Anterior cingulate cortex (tissue), 58 donors: ENCODE measurements at places on chromosomes 5 and 9.
A peak's percentile ranks its signal among the peaks of the same experiment; 100 is the strongest.

- DNase-seq = no peak
These were observed 24.5 kb upstream of the CRB2 start for GRCh38 chr9:123331346-123332060.

DNA sequence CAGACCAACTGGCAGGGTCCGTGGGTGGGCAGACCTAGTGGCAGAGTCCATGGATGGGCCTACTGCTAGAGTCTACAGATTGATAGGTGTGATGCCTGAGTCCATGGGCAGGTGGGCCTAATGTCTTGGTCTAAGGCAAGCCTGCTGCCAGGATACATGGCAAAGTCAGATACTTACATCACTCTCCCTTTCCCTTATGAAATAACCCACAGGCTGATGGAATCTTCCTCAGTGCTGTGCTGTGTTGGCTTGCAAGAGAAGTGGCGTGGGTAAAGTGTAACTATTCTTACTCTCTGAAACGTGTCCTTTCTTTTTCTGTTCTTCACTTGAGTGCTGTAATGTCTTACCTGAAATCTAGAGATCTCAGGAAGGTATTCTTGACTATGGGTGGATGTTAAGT, 67.3 kb upstream of the ADRB2 start:
- no peak for DNase-seq

DNA sequence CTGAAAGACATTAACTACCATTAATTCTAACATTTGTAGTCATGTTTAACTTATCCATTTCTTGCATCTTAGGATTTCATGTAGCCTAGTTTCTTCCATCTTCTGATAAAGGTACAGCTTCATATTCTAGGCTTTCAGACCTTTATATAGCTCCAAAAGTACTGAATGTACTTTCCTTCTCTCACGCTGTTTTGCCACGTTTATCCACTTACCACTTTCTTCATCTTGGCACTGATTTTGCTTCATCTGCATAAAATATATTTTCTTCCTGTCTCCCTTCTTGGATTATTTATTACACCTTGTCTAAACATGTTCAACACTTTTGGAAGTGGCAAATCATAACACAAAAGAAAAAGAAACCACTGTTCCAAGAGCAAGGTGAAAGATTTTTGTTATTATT, 553.8 kb downstream of the DTWD2 start:
- DNase-seq = no peak

DNA sequence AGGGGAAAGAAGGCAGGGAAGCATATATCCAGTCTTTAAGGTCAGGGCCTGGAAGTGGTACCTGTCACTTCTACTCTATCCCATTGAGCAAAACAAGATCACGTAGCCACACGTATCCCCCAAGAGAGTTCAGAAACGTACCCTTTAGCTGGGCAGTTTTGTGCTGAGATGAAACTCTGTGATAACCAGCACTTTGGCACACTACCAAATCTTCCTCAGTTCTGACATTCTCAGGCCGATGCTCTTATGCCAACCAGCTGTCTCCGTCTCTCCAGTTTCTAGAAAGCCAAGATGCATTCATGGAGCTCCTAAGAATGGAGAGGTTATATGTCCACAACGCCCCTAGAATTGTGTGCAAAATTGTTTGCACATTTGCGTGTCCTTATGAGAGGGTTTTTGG, 176.6 kb upstream of the MSX2 start:
- no peak for DNase-seq

GRCh38 chr5:93620487-93621326, 37.7 kb downstream of the NR2F1 start:
- peak; percentile 76 for DNase-seq

- no peak for DNase-seq
These were observed 38.7 kb upstream of the CDK20 start for GRCh38 chr9:88013035-88013434.

DNA sequence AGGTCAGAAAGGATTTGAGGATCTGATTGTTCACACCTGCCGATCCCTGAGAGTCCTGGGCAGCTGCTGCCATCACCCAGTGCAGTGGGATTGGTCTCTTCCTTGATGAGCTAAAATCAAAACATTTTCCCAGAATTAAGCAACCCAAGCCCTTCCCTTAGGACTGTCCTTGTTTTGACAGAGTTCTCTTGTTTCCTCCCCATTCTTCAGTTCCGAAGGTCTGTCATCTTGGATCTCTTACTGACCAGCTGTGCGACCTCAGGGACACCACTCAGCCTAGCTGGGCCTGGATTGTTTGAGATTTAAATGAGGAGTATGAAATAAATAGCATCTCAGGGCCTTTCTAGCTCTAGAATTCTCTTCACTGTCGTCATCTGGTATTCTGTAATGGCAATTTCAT, 90.3 kb upstream of the IQGAP2 start:
- DNase-seq = no peak

GRCh38 chr9:114504341-114505186, 709 bp downstream of the WHRN start:
- DNase-seq = peak; percentile 45

DNA sequence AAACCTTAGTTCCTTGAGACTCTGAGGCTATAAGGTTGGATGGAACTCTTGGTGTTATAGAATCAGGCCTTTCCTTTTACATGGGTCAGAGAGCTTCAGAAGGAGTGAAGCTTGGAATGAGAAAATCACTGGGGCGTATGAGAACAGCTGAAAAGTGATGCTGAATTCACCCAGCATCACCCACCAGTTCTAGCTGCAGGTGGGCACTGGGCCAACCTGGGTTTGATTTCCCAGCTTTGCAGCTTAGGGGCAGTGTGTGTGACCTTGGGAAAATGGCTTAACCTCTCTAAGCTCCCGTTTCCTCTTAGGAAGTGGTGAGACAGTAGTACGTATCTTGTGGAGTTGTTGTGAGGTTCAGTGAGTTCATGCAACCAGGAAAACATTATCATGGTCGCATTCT, 10.7 kb downstream of the PCDH12 start:
- DNase-seq = no peak

- DNase-seq = no peak
These were observed 61.0 kb downstream of the APBA1 start for GRCh38 chr9:69611221-69611620.

DNA sequence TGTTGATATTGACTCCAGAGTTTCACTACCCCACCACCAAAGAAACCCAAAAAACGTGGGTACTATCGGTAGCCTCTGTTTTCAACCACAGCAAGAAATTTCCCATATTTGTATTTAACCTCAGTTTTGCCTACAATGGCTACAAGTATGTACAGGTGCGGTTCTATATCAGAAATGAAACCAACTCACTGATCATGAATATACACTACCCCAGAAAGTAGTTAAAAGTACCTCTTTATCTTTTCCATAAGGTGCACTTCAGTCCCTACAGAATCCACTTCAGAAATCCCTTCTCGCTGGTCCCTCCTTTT, 140.6 kb upstream of the SLC12A2 start:
- no peak for DNase-seq

- DNase-seq = no peak
These were observed 21.4 kb downstream of the GLRA1 start for GRCh38 chr5:151903243-151903653.

DNA sequence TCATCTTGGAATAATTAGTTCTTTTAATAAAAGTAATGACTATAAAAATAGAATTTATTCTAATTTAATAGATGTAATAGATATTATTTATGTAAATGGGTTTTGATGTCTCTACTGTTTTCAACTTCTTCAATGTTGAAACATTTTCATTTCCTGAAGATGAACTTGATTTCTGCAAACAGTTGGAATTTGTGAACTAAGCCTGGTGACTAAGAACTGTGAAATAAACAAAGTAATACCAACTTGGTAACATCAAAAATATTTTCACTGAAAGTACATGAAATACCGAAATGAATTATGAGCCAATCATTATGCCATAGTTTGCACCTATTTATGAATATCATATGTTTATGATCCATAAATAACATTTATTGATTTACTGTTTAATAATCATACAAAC, 143.8 kb upstream of the FGF10 start:
- no peak for DNase-seq

DNA sequence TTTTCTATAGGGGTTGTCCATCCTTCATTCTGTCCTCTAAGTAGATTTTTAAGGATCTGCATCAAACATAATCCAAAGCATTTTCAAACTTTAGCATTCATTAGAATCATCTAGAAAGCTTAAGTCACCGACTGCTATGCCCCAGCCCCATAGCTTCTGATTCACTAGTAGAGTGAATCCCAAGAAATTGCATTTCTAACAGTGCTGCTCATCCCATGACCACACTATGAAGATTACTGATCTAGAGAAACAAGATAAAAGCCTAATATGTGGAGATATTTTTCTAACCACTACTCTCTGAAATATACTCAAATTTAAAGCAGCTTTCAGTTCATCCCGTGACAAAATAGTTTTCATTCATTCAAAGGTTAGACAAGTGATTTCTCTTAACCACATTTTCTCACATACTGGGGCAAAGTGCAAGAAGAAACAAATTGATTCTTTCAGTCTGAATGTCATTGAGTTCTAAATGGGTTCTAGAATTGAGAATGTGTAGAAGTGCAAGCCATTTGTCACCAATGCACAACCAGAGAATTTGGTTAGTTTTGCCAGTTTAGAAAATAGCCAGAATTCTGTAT, 286.9 kb upstream of the CD180 start:
- DNase-seq = no peak

- no peak for DNase-seq
These were observed 26.4 kb downstream of the JADE2 start for GRCh38 chr5:134551901-134552300.

DNA sequence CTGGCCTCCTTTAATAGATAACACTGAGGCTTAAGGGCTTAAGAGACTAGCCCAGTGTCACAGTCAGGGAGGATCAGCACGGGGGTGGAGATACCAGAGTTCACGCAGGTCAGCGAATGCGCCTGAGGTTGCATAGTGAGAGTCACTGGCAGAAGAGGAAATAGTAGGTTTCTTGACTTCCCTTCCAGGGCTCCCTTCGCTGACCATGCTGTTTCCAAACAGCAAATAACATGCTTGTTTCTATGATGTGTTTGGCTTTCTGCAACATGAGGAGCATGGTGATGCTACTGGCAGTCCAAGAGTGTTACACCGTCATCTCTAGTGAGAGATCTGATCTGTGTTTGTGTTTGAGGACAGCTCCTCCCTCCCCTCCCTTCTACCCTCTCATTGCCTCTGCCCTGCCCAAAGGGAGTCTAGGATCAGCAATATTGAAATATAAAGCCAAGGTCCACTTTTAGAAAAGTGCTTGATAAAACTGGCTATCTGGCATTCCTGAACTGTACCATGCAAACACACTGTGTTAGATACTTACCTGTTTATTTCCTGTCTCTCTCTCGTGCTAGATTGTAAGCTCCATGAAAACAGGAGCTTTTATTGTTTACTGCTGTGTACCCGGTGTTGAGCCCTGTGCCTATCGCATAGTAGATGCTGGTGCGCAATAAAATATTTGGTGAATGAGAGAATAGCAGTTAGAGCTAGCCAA, 12.3 kb downstream of the TLE4 start:
- peak; percentile 9 for DNase-seq

GRCh38 chr5:122091936-122092600, 14.0 kb upstream of the LOX start:
- DNase-seq = no peak

- DNase-seq = no peak
These were observed 3.5 kb downstream of the DMRT3 start for GRCh38 chr9:979983-980382.

DNA sequence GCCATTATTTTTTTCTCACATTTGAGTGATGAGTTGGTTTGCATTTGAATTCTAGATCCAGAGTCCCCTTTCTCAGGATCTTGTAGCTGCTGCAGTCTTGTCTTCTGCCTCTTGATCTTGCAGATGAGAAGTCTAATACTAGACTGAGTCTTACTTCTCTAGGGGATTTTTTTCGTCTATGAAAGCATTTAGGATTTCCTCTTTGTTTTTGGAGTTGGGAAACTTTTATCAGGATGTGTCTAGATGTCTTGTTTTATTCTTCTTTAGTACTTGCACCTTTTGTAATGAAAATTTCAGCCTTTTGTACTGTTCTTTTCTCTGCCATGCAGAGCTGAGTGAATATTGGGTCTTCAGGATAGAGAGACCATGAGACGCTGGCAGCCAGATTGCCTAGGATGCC, 65.4 kb downstream of the ZNF618 start:
- DNase-seq = no peak

GRCh38 chr9:126605792-126606482, 7.8 kb upstream of the LMX1B start:
- DNase-seq = no peak

GRCh38 chr9:14315875-14316601, 2.1 kb upstream of the NFIB start:
- DNase-seq = no peak

- DNase-seq = no peak
These were observed 41.6 kb downstream of the XRCC4 start for GRCh38 chr5:83118976-83119375.

- no peak for DNase-seq
These were observed 204.2 kb upstream of the HAPLN1 start for GRCh38 chr5:83924891-83925290.

DNA sequence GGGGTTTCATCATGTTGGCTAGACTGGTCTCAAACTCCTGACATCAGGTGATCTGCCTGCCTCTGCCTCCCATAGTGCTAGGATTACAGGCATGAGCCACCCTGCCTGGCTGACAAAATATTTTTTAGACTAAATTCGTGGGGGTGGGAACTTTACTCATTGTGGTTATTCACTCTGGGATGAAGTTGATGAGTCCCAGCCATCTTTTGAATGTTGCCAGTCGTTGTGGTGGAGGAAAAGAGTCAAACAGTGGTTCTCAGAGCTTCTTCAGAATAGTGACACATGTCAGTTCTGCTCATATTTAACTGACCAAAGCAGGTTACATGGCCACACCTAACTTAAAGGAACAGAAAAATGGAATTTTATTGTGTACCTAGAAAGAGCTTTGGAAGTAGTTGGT, 6.9 kb downstream of the SREK1 start:
- no peak for DNase-seq

- no peak for DNase-seq
These were observed 342.2 kb upstream of the ZNF608 start for GRCh38 chr5:125088522-125089105.

- DNase-seq = no peak
These were observed 32.9 kb downstream of the SCAI start for GRCh38 chr9:125110464-125110863.

DNA sequence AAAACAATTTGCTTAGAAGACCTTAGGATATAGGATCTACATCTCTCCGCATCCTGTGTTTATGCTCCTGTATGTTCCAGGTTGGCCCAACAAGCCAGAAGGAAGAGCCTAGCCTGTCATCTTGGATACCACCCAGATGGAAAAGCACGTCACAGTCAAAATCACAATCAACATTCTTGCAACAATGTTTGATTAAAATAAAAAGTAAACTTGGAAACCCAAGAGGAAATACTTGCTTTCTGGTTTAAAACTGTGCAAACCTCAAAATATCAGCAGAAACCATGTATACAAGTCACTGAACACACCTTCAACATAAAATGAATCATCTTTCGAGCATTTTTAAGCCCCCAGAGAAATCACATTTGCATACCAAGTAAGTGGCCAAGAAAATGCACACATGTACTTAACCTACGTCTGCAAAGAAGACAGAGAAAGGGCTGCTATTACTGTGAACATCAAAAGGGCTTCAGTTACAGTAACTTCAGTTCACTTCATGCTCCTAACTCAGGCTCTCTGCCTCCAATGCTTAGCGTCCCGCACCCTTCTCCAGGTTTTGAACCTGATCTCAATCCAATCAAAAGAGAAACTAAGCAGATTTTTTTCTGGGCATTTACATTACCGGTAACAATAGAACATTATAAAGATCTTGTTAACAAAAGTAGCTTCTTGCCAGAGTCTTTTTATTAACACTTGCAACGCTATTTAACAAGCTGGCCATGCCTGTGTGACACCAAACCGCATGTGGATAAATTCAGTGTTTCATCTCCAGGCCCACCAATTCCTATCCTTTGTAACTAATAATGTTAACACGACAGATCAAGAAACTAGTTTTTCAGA, 1.3 kb downstream of the ENC1 start:
- DNase-seq = no peak
